Pancreas (tissue), 10 donors: ENCODE measurements at places on chromosomes 5 and 9.
A peak's percentile ranks its signal among the peaks of the same experiment; 100 is the strongest.

- no peak for DNase-seq
These were observed 92.6 kb downstream of the RIC1 start for GRCh38 chr9:5721279-5722087.

DNA sequence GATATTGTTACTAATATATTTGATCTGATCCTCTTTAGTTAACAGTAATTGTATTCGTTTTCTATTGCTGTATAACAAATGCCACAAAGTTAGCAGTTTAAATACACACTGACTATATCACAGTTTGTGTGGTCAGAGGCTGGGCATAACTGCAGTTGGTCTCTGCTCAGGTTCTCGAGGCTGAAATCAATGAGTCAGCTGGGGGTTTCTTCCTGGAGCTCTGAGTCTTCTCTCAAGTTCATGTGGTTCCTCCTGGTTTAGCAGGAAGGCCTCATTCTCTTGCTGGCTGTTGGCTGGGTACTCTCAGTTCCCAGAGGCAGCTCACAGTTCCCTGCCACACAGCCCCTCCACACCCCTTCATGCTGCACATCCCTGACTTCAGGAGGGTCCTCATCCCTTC, 20.7 kb downstream of the COL23A1 start:
- no peak for DNase-seq

DNA sequence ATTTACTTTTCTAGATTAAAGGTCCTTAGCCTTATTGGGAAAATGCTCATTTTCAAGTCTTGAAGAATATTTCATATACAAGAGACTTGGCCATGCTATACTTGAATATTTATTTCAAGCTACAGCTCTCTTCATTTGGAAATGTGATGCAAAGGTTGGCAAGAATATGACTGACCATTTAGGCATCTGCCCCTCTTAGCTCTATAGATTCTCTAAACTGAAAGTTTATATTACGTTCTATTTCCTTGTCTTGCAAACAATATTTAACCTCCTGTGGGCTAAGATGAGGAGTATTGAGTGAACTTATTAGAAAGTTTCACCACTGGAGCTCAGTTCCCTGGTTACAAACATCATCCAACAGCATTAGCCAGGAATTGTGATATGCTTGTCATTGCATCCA, 593.1 kb downstream of the MAT2B start:
- DNase-seq, result no peak

- DNase-seq, result no peak
These were observed 69.4 kb downstream of the PPIC start for GRCh38 chr5:122967085-122967484.

DNA sequence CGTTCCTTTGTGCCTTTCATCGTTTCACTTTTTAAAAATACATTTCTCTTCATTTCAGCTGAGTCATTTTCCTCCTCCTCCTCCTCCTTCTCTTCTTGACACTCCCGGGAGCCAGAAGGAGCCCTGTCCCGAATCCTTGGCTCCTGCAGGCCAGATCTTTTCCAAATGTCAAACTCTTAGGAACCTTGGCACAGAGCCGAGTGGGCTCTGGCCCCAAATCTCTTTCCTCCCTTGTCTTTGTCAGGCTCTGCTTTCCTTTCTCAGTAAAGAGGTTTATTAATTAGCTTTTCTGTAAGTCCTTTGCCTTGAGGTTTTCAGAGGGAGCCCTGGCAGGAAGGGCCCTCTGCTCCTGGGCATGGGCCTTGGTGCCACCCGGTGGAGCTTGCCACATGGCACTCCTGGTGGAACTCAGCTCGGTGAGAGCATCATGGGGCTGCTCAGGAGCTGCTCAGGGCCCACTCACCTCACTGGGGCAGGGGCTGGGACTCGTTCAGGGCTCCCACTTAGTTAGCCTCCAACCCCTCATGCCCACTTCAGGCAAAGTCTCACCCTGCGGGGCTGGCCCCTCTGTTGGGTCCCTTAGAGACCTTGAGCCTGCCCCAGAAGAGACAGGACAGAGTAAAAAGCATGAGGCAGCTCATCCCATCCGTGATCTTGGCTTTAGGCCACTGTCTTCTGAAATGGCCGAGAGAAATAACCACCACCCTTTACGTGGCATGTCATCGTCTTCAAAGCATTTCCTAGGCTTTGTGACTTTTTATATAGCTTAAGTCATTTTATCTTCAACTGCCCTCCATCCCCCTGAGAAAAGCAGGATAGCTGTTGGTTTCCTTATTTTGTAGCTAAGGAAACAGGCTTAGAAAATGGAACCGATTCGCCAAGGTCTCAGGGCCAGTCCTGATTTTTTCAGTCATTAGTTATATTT, 17.1 kb downstream of the STC2 start:
- DNase-seq, result no peak

DNA sequence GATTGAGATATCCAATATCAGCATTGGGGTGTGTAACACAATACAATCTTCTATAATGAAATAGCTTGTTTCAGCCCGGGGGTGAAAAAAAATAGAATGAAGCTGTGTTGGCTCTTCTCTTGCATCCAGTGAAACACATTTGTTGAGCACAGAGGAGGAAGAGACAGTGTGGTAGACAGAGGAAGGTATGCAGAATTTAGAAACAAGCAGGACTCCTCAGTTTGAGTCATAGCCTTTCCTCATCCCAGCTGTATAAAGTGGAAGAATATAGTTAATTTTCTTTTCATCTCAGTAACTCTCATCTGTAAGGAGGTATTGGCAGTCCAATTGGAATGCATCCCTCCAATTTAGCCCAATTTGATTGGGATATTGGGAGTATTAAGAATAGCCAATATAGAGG, 302.2 kb upstream of the VLDLR start:
- no peak for DNase-seq

GRCh38 chr5:91388362-91388761, 5.2 kb upstream of the ARRDC3 start:
- no peak for DNase-seq

- no peak for DNase-seq
These were observed 6.9 kb upstream of the PDCL start for GRCh38 chr9:122835313-122835731.

GRCh38 chr5:92923885-92924284, 657.1 kb downstream of the NR2F1-AS1 start:
- no peak for DNase-seq

- no peak for DNase-seq
These were observed 360.7 kb upstream of the CDH10 start for GRCh38 chr5:25005431-25005830.

DNA sequence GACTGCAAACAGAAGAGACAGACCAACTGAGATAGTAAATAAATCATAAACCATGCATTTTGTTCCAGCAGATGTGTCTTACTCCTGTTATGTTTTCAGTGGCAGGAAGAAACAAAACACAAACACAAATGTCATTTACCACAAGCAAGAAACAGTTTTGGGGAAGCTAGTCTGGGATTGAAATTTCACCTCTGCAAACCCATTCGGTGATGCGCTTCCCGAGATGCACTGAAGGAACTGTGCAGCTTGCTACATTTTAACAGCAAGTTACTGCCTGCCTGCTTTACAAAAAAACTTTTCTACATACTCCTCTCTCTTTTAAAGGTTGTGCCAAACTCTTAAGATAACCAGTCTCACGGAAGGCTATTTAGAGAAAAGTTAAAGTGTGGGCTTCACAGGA, 3.2 kb downstream of the MACROH2A1 start:
- no peak for DNase-seq

- DNase-seq, result no peak
These were observed 291.0 kb downstream of the TAF11L14 start for GRCh38 chr5:17925276-17925675.

DNA sequence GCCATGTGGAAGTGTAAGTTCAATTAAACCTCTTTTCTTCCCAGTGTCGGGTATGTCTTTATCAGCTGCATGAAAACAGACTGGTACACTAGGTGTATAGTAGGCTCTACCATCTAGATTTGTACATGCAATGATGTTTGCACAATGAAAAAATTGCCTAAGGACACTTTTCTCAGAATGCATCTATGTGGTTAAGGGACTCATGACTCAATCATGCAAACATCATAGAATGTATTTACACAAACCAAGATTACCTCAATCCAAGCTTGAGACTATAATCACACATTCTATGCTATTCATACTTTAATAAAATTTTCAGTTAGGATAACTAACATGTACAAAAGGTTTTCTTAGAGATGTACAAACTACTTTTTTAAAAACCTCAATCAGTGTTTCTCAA, 1164.5 kb downstream of the CDH12 start:
- DNase-seq, result no peak

GRCh38 chr9:2166203-2166602, 151.1 kb downstream of the SMARCA2 start:
- no peak for DNase-seq

DNA sequence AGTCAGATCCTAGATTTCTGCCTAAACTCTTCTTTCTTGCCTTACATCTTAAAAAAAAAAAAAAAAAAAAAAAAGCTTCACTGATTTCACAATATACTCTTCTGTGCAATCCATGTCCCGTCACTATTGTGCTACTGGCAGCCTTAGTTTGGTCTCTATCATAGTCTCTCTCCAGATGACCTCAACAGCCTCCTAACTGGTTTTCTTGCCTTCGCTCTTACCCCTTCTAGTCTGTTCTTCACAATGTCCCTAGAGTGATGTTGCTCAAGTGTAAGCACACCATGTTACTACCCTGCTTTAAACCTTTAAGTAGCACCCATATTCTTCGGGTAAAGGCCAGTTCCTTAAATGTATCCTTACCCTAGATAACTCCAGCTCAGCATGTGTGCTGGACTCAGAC, 25.8 kb downstream of the CD180 start:
- no peak for DNase-seq

- DNase-seq, result no peak
These were observed 255.2 kb downstream of the TMEM167A start for GRCh38 chr5:82821846-82822633.

- no peak for DNase-seq
These were observed 16.4 kb upstream of the ABCA1 start for GRCh38 chr9:104944356-104944755.

- DNase-seq, result peak; percentile 55
These were observed 421 bp downstream of the RUSC2 start for GRCh38 chr9:35490155-35490909.

DNA sequence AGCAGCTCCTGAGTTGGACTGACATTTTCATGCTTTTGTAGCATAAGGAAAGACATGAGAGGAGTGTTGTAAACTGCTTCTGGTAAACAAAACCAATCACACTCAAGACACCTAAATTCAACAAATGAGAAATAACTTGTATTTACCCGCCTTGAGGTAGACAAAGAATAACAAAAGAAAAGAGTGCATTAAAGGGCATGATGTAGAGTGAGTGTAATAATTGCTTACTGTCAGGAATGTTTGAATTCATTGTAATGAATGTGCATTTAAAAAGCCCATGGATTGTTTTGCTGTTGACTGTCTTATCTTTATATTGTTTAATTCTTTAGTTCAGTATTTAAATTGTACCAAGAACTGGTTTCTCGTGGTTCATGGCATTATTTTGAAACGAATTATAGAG, 61.8 kb downstream of the KDM4C start:
- DNase-seq, result no peak

GRCh38 chr5:40945111-40945510, 35.8 kb downstream of the C7 start:
- no peak for DNase-seq

- peak; percentile 71 for DNase-seq
These were observed 12.1 kb downstream of the RGS14 start for GRCh38 chr5:177369645-177370440.

GRCh38 chr5:98847054-98847453, 73.6 kb downstream of the RGMB start:
- DNase-seq, result no peak

DNA sequence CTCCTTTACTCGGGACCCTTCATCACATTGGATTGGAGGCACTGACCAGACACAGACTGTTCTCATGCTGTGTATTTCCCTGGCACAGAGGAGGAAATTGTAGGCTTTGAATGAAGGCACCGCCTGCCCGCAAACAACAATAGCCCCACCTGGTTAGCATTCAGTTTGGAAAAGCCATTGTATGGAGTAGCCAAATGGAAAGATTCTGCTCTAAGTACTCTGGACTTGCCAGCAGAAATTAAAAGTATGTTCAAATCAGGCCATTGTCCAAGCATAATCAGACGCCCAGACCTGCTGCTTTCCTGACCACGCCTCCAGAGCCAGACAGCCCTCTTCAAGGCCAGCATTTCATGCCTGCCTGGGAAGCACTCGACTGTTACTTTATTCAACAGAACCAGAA, 8.0 kb upstream of the SEMA4D start:
- peak; percentile 47 for DNase-seq

DNA sequence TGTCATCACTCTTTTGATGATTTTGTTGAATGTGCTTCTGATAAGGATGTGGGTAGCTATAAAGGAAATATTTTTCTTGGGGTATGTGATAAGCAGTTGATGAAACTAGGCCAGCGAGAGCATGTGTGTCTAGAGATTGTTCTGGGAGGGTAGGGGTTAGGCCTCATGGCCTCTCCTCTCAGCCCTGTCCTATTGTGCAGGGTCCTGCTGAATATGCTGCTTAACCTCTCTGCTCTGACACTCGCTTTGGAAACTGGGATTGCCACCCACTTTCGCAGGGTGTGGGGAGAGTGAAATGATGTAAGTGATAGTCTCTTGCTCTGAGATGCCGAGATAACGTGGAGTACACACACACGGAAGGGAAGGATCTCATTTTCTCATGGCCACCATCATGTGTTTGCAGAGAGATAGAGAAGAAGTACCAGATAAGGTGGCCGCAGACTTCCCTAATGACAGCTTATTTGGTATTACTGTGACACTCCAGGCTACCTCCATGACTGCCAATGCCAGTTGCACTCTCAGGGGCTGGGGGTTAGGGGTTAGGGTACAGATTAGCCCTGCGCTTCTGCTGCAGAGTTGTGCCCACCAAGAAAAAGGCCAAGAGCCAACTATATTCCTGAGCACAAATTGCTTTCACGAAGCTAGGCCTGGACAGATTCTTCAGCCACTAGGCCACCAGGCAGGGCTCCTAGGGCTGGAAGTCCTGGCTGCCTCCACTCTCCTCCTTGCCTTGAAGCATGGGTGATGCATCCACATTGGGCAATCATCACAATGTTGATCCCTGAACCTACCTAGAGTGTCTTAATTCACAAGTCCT, 25.2 kb upstream of the TNFAIP8 start:
- no peak for DNase-seq

GRCh38 chr5:98930972-98931762, 2.4 kb upstream of the CHD1 start:
- no peak for DNase-seq

DNA sequence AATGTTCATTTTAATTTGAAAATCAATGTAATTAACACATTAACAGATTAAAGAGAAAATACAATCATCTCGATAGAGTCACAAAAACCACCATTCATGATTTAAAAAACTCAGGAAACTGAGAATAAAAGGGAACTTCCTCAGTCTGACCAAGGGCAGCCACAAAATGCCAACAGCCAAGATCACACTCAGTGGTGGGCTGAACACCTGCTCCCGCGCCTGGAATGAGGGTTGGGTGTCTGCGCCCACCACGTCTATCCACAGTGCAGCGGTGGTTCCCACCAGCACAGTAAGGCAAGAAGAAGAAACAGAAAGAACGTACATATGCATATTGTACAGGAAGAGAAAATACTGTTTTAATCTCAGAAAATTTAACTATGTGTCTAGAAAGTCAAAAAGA, 11.7 kb upstream of the NSMF start:
- no peak for DNase-seq
